Activated CD4-positive, alpha-beta T cell treated with anti-CD3 and anti-CD28 coated beads for 24 hours (primary cell): ENCODE measurements at places on chromosomes 16 and 17.

GRCh38 chr16:47939680-47940079 is 216.1 kb downstream of the ABCC12 start:
- no peak for DNase-seq

- DNase-seq: no peak
These were observed 279.0 kb upstream of the ZFHX3 start for GRCh38 chr16:73326770-73327470.

DNA sequence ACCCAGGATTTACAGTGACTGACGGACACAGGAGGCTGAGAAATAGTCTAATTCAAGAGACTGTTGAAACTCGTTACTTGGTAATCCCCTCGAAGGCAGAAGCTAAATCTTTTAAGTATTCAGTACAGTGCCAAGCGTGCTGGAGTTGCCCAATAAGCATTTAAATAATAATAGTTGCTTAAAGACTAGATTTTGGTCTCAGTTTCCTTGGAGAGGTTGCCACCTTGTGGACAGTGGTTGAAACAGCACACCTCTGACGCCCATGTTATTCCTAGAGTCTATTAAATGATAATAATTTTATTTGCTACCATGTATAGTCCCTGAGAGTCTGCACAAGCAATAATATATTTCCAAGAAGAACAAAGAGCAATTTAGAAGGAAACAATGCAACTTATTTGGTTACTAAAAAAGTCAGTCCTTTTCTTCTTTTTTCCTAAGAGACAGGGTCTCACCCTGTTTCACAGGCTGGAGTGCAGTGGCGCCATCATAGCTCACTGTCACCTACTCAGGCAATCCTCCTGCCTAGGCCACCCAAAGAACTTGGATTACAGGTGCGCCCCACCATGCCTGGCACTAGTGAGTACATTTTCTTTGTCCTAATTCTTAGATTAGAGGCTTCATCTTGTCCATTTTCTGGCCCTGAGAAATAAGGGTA is 138.0 kb upstream of the NUDT7 start:
- DNase-seq: peak; percentile 27

- no peak for DNase-seq
These were observed 56.2 kb downstream of the TK2 start for GRCh38 chr16:66493490-66494401.

DNA sequence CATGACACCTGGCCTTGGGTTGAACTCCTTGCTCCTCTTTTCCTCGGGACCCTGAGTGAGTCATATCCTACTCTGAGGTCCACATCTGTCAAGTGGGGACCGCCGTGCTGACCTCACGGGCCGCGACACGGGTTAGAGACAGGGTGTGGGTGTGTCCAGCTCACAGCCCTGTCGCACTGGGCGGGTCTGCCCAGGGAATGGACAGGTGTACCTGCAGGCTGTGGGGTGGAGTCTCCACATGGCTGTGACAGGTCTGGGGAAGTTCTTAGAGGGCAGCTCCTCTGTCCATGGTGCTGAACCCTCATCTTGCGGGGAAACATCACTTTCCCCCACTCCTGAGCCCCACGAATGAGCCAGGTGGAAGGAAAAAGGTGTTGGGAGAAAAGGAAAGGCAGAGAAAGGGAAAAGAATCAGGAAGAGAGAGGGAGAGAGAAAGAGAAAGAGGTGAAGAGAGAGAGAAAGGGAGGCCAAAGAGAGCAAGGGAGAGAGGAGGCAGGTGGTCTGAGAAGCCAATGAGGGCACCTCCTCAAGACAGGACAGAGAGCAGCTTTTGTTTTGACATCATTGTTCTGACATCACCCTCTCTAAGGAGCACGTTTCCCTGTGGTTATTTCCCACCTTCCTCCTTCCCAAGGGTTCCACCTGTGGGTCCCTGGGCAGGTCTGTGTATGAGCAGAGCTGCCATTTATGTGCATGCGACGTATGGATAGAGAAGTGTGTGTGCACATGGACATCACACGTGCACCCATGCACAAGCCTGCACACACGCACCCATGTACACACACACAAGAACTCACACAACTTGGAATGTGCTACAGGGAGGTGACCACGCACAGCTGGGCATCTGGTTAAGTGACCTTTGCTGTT is 32.6 kb upstream of the CBFA2T3 start:
- DNase-seq: no peak

DNA sequence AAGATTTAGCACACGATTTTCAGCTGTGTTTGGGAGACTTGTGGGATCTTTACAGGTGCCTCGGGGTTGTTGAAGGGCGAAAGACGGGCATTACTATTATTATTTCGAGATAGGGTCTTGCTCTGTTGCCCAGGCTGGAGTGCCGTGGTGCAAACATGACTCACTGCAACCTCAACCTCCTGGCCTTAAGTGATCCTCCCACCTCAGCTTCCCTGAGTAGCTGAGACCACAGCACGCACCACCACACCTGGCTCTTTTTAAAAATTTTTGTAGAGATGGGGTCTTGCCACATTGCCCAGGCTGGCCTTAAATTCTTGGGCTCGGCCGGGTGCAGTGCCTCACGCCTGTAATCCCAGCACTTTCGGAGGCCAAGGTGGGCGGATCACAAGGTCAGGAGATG is 29.7 kb upstream of the PHB1 start:
- no peak for DNase-seq

- DNase-seq: no peak
These were observed 9.0 kb upstream of the RASD1 start for GRCh38 chr17:17505151-17505550.

DNA sequence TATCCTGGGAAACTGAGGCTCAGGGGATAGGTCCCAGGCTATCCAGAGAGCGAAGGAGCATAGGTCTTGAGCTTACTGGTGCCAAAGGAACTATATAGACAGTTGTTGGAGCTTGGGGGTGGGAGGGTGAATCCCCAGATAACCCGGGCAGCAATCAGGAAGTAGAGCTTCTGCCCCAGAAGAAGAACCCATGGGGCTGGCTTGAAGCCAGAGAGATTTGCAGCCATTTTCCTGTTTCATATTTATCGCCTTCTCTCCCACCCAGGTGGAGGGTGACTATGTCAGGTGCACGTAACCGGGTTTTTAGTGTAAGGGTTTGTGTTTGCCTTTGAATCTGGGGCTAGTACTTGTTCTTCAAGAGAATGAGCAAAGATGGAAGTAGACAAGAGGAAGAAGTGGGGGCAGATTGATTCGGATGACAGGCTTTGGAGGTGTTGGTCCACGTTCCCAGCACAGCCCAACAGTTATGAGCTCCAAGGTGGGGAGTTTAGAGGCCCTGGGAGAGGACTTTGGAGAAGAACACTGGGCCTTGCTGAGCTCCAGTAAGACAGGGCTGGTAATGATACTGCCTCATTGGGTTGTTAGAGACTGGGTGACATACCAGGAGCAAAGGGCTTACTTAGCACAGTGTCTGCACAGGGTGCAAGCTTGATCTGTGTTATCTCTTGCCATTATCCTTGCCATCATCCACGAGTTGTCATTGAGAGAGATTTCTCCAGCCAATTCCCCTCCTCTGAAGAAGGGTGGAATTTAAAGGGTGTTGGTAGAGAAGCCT is 145.6 kb downstream of the CCDC182 start:
- DNase-seq: no peak

DNA sequence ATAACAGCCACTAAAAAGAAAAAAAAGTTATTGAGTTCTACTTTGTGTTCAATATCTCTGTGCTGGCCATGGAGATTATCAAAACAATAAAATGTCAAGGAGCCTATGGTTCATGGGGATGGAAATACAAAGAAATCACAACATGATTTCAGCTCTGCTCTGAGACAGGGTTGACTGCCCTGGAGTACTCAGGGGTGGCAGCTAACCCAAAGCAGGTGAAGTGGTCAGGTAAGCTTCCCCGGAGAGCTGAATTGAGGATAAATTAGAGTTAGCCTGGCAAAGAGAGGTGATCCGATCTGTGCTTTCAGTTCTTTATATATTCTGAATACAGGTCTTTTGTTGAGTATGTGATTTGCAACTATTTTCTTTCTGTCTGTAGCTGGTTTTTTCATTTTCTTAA is 119.3 kb upstream of the TMEM97 start:
- DNase-seq: no peak
